Femur (tissue), 1 donor: ENCODE measurements at places on chromosomes 5 and 9.

GRCh38 chr5:35924950-35925722 lies 13.3 kb downstream of the CAPSL start:
- DNase-seq, result peak; percentile 82

- no peak for DNase-seq
These were observed 8.4 kb downstream of the LMX1B start for GRCh38 chr9:126621919-126622735.

DNA sequence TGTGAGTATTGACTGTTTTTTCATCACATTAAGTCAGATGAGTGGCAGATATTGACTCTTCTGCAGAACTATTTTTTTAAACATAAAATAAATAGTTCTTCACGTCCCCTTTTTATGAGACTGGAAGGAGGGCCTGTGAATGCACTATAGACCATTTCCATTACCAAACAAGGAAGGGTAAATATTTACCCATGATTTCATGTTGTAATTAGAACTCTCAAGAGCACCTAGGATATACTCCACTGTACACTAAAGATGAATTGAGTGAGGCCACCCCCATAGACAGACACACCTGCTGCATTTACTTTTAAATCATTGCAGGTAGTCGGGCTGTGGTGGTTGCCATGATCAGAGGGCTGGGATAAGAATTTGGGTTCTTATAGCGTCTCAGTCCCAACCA lies 22.6 kb downstream of the SLC36A1 start:
- no peak for DNase-seq

DNA sequence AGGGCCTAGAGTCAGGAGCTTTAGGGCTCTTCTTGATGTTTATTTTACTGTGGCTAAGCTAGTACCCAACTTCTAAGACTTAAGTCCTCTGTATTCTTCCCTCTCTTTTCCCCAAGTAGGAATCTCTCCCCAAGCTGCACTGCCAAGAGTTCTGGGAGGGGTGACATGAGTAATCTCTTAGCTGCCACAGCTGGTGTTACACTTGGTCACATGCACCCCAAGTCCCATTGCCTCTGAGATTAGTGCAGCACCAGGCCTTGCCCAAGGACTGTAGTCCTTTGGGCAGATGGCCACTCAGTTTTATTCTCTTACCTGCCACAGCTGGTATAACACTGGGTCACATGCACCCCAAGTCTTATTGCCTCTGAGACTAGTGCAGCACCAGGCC lies 114.7 kb upstream of the RIOK2 start:
- DNase-seq, result no peak

DNA sequence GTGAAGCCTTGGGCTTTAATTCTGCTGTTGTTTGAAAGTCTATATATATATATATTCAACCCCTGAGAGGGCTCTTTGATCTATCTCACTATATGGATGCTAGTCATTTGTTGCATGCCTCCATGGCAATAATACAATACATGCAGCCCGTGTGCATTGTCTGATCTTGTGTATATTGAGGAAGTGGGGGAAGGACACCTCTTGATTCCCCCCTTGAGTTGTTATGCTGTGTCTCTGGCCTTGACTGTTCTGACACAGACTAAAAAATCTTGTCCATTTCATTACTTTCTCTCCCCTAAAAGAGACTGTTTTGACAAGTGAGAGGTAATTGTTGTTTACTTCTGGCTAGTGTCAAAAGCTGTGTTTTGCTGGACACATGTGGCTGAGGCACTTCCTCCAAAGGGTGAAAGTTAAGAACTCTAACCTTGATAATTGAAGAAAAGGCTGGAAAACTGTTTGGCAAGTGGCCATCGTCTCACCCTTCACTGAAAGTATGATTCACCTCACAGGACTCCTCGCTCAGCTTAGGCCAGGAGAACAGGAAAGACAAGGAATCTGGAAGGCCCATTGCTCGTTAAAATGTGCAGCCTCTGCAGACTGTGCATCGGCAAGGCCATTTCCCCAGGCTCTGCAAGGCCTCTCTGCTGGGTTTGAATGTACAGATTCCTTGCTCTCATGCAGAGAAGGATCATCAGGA lies 304.0 kb downstream of the PRELID2 start:
- peak; percentile 20 for DNase-seq

GRCh38 chr5:180575571-180575970 lies 15.7 kb downstream of the SCGB3A1 start:
- DNase-seq, result no peak

DNA sequence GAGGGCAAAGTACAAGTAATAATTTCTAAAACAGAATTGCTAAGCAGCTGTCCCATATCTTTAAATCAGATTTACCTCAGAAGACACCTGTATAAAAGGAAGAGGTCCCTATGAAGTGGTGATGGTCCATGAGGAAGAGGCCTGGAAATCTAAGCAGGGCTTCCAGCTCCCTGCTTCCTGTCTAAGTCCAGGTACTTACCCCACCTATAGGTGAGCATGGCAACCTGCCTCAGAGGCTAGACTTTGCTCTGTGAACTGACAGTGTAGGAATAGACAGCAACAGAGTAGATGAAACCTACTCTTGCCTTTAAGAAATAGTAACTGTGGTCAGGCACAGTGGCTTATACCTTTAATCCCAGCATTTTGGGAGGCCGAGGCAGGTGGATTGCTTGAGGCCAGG lies 55.8 kb upstream of the ARRDC3 start:
- no peak for DNase-seq

DNA sequence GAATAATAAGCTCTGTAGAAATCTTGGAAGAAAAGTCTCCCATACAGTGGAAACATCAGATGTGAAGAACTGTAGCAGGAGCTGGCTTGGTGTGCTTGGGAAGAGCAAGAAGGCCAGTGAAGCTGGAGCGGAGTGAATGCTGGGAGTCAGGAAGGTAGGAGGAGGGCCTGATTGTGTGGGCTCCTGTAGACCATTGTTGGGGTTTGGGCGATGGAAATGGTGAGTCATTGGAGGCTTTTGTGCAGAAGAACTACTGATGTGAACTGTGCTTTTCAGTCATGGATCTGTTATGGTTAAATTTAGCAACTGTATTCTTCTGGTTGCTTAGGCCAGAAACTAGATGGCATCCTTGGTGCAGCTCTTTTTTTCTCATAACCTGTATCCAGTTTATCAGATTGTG lies 2.3 kb downstream of the ICE1 start:
- no peak for DNase-seq

DNA sequence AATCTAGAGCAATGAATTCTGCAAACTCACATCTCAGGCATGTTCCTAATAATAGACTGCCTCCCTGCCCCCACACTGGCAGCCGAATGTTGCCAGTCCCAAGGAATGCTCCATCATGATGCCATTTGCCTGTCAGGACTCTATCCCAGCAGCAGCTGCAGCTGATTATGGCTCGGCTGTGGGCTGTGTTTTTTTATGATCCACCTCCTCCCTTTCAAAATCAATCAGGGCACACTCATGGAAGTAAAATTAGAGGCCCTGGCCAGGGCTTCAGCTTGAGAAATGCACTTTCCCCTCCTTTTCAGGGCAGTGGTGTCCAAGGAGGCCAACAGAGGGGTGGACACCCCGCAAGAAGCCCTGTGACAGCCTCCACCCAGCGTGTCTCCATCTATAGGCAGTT lies 176.7 kb upstream of the S1PR3 start:
- DNase-seq, result peak; percentile 78

- DNase-seq, result no peak
These were observed 94.2 kb upstream of the APC start for GRCh38 chr5:112643339-112643971.

- no peak for DNase-seq
These were observed 132.7 kb upstream of the MAP1B start for GRCh38 chr5:71974622-71975021.

DNA sequence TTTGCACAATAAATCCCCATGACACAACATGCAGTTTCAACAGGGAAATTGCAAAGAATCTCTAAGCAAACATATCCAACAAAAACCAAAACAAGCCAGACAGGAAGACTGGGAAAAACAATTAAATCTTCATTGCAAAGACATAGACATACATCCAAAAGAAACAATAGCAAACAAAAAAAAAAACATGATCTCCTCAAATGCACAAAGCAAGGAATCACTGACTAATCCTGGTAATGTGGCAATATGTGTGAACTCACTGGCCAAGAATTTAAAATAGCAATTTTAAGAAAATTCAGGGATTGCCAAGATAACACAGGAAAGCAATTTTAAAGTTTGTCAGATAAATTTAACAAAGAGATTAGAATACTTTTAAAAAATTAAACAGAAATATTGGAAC lies 520.1 kb upstream of the SMC2 start:
- DNase-seq, result no peak

DNA sequence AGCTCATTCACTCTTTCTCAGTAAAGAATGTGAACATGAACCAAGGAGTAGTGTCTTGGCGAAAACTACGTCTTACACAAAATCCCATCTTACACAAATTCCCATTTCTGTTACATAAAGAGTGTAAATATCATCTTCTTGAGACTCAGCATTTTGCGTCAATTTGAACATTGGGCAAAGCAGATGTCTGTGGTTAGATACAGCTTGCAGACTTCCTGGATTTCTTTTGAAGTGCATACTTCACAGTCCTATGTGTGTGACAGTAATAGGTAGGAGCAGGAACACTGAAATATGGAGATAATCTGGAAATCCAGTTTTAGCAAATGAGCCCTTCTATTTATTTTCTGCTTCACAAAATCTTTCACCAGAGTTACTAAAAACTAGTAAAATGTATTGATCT lies 58.8 kb downstream of the C6 start:
- no peak for DNase-seq

GRCh38 chr5:98844865-98845264 lies 71.4 kb downstream of the RGMB start:
- DNase-seq, result no peak

DNA sequence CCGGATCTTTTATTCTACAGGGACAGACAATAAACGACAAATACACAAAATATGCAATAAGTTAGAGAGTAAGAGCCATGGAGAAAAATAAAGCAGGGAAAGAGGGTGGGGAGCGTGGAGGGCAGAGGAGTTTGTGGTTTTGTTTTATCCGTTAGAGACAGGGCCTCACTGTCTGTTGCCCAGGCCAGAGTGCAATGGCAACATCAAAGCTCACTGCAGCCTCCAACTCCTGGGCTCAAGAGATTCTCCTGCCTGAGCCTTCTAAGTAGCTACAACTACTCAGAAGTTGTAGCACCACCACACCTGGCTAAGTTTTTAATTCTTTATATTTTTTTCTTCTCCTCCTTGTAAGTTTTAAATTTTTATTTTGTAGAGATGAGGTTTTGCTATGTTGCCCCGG lies 54.5 kb upstream of the CTNNA1 start:
- no peak for DNase-seq

- no peak for DNase-seq
These were observed 18.9 kb downstream of the RPS23 start for GRCh38 chr5:82259172-82259800.

GRCh38 chr5:175098301-175098700 lies 345.7 kb downstream of the DRD1 start:
- no peak for DNase-seq

DNA sequence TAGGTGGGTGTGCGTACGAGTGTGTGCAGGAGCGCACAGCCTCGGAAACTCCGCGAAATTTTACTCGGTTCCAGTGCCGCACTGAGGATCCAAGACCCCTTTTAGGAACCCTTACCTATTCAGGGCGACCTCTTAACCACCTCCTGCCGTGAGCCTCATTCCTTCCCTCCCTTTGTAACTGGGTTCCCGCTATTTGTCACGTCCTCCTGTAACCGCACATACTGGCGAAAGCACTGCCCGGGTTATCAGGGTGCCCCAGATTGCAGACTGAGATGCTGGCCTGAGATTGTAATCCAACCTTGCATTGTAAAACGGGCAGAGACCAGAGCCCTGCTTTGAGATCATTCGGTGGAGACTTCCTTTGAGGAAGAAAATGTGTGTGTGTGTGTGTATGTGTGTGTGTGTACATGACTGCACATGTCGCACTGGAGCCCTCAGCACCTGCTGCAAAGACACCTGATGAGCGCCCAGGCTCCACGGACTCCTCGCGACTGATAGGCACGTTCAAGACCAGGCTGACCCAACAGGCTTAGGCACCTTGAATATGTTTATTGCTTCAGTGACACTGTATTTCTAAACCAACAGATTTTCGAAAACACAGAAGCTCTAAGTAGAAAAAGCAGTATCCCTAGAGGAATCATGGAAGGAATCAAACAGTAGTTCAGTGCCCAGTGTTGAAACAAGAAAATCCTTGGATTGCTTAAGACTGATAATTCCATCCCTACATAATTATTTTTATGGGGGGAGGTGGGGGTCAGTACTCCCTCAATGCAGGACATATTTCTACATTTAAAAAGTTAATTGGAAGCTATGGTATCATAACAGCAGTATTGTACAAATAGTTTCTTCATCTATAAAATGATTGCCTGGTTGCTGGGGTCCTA lies 86.5 kb upstream of the TNFAIP8 start:
- DNase-seq, result peak; percentile 36

GRCh38 chr5:113250341-113250953 lies 184.3 kb downstream of the TSSK1B start:
- peak; percentile 81 for DNase-seq

GRCh38 chr5:179224741-179225140 lies 120.5 kb downstream of the ADAMTS2 start:
- DNase-seq, result peak; percentile 5

DNA sequence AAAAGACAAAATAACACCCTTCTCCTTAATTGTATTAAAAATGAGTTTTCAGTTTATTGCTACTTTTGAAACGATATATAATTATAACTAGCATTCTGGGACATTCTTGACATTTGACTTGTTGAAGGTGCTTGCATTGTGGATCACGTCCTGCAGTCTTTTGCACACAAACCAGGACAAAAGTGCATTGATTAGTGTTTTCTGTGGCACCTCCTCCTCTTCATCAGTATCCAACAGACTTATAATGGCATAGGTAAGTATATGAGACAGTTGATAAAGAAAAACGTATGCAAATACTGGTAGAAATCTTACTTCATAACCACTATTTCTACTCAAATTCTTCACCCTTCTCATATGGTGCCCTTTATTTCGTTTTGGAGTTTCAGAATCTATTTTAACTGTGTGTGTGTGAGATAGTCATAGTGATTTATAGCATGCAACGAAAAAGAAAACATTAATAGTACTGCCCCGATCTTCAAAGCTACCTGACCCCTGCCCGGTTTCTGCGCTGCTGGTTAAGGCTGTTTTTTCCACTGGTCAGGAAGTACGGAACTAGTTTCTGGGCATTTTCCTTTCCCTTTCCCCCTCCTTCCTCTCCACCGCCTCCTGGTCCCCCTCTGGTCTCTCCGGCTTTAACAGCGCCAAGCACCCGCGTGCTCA lies 639 bp upstream of the RASA1 start:
- no peak for DNase-seq

- DNase-seq, result peak; percentile 66
These were observed 284.6 kb downstream of the ARRDC3 start for GRCh38 chr5:91098541-91098940.

GRCh38 chr9:127972236-127972871 lies 8.4 kb downstream of the EEIG1 start:
- DNase-seq, result no peak

- no peak for DNase-seq
These were observed 885.6 kb upstream of the DMAC1 start for GRCh38 chr9:8684978-8685708.

DNA sequence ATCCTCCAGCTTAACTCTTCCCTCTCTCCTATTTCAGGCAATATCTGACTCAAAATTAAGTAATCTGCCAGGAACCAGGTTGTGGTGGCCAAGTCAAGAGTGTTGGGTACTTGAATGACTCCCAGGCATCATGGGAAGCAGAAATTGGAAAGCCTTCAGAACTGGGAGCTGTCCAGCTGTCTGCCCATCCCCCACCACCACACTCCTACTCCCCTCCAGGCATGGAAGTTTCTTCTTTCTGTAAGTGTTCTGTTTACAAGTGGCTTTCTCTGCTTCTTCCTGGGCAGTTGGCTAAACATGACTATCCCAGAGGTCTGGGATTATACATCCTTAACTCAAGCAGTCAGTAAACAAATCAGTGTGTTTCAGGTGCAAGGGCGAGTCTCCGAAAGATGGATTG lies 14.6 kb upstream of the PBX3 start:
- DNase-seq, result no peak

- peak; percentile 67 for DNase-seq
These were observed 31.2 kb upstream of the RAD23B start for GRCh38 chr9:107251756-107252322.
